Jurkat, Clone E6-1 (cell line): ENCODE measurements at places on chromosomes 12 and 14.

DNA sequence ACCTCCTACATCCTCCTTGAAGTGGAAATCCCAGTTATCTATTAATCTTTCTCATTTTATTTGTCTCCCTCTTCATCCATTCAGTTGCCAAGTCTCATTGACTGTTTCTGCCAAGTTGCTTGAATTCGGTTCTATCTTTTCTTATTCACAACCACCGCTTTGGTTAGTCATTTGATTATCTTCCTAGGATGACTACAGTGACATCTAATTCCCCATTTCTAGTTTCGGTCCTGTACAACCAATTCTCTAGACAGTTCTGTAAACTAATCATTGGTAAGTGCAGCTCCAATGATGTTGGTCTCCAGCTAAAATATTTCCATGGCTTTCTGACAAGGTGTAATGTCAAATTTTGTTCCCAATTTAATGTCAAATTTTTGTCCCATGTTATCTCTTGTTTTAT, 220.1 kb downstream of the ADAMTS20 start:
- no peak for DNase-seq

DNA sequence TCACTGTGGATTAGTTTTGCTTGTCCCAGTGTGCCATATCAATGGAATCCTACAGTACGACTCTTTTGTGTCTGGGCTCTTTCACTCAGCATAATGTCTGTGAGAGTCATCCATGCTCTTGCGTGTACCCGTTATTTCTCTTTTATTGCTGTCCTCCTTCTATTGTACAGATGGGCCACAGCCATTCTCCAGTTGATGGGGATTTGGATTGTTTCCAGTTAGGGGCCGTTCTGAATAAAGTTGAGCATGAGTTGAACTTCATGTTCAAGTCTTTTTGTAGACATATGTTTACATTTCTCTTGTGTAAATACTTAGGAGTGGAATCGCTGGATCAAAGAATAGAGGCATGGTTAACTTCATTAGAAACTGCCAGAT, 38.3 kb downstream of the MYO1H start:
- DNase-seq = no peak

DNA sequence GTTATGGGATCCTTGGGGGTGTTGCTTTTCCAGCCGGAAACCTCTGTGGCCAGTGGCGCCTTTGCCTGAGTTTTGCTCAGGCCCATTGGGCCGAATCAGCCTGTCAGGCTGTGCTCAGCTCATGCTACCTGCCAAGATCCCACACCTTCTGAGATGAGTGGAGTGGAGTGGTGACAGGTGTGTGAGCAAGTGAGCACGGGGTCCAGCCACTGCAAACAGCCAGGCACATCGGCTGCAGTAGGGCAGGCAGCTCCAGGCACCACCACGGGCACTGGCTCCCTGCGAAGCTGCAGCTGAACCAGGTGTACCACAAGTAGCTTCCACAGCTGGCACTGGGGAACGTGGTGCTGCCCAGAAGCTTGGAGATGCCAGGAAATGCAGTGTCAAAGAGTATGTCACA, 21.1 kb upstream of the WDR89 start:
- no peak for DNase-seq

GRCh38 chr12:91931111-91931510, 214.5 kb downstream of the BTG1 start:
- DNase-seq = no peak

DNA sequence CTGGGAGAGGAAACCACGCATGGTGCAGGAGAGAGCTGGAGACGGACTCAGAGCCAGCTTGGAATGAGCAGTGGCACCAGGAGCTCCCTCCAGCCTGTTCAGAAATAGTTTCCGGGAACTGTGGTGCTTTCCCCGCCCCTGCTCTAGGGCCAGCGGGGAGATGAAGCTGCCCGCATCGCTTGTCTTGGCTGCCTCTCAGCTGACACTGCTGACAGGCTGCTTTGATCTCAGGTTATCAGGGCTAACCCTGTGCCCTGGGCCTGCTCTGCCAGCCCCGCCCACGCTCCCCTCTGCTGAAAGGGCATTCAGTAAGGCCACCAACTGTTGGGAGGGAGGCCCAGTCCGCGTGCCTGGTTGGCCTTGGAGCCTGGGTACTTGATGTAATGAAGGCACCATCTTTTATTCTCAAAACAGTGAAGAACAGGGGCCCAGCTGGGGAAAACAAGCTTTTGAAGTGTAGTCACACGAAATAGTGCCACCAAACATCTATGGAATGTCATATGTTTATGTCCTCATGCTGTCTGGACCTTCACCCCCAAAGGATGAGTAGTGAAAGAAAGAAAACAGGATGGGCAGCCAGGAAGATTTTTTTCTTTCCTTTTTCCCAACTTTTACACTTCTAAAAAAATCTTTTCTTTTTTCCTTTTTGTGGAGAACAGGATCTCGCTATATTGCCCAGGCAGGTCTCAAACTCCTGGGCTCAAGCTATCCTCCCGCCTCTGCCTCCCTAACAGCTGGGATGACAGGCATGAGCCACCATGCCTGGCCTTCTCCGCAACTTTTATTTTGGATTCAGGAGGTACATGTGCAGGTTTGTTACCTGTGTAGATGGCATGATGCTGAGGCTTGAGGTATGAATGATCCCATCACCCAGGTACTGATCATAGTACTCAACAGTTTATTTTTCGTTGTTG, 115.9 kb upstream of the TBX3 start:
- no peak for DNase-seq

DNA sequence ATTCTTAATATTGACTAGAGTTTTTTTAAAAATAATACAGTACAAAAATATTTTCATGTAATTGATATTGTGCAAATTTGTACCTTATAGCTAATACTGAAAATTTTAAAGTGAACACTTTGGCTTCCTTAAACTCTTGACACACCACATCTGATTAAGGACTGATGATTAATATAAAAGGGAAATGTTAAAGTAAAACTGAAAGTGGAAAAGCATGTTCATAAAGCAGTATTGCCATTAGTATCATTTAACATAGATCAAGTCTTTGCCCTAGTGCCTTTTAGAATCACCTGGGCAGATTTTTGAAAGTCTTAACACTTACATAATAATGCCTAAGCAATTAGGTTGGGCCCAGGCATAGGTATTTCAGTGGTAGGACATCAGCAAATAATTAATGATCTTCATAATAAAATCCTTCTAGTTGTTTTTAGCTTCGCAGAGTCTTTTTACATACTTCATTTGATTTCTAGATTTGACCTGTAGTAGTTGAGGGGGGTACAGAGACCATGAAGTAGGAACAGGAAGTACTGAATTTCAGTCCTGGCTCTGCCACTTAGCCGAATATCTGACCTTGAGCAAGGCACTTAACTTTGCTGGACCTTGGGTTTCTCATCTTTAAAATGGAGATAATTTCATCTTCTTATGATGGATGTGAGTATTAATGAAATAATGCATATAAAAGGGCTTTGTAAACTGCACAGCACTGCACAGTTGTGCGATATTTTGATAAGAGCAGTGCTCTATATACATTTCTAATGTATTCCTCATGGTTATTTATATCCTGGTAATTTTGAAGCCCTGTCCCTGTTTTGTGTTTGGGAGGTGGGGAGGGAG, 43.7 kb downstream of the MARK3 start:
- DNase-seq = no peak

GRCh38 chr14:105939810-105940508, 413.6 kb downstream of the TMEM121 start:
- no peak for DNase-seq
